ENCODE measurements at places on chromosomes 4 and X. TPM values are rescaled to one million over a fixed set of nuclear protein-coding genes. Genes with fewer than 3 reads are reported as not detected.

The GAGE12F gene
- not detected for total RNA-seq

The KIF4A gene
- 0.75 TPM for total RNA-seq

The ATG4A gene
- 16.9 TPM for total RNA-seq

The AFF1 gene
- total RNA-seq: 103 TPM

The GK gene
- 48.3 TPM for total RNA-seq

The GAB1 gene
- 64.8 TPM for total RNA-seq

The F8A2 gene
- not detected for total RNA-seq

The GPR119 gene
- not detected for total RNA-seq

The XAGE2 gene
- total RNA-seq: 5.2 TPM

The HPSE gene
- 5.6 TPM for total RNA-seq

The CXCL8 gene
- total RNA-seq: 10.7 TPM

The COL4A6 gene
- 1.8 TPM for total RNA-seq

The FGFR3 gene
- 32.1 TPM for total RNA-seq

The GAB3 gene
- 12.9 TPM for total RNA-seq

The CENPVL3 gene
- not detected for total RNA-seq

The LRP2BP gene
- 0.72 TPM for total RNA-seq

The GPM6B gene
- 37.1 TPM for total RNA-seq

The L1CAM gene
- 1.2 TPM for total RNA-seq

The NOX1 gene
- total RNA-seq: not detected

The RNF175 gene
- total RNA-seq: not detected

The ATP11C gene
- total RNA-seq: 19.6 TPM

The CT45A3 gene
- 0.58 TPM for total RNA-seq

The SMAD1 gene
- 23.9 TPM for total RNA-seq

The TRIM60 gene
- not detected for total RNA-seq

The TCEANC gene
- 6.4 TPM for total RNA-seq

The ADD1 gene
- total RNA-seq: 286 TPM

The UGT2B10 gene
- total RNA-seq: not detected

The PTTG2 gene
- total RNA-seq: 0.84 TPM

The UGT2B11 gene
- not detected for total RNA-seq

The HS6ST2 gene
- total RNA-seq: 0.87 TPM

The GPR82 gene
- 3.4 TPM for total RNA-seq

The GAGE12J gene
- total RNA-seq: not detected

The FAM184B gene
- total RNA-seq: 0.17 TPM

The ZNF275 gene
- 9.0 TPM for total RNA-seq

The MORC4 gene
- total RNA-seq: 16.3 TPM

The PHOX2B gene
- not detected for total RNA-seq

The IGSF1 gene
- total RNA-seq: not detected

The RBM47 gene
- 105 TPM for total RNA-seq

The FGFRL1 gene
- 25.2 TPM for total RNA-seq

The GUCY1A1 gene
- total RNA-seq: 76.0 TPM

The BCLAF3 gene
- 15.4 TPM for total RNA-seq

The SPANXN4 gene
- not detected for total RNA-seq

The GRIA3 gene
- not detected for total RNA-seq

The WWC2 gene
- 142 TPM for total RNA-seq

The NUDT9 gene
- total RNA-seq: 43.9 TPM

The IL13RA2 gene
- total RNA-seq: not detected

The GPC4 gene
- total RNA-seq: 55.5 TPM

The SLC49A3 gene
- total RNA-seq: 32.9 TPM

The PRR27 gene
- total RNA-seq: not detected

The APELA gene
- total RNA-seq: not detected

The TMPRSS11B gene
- not detected for total RNA-seq

The SPANXN3 gene
- not detected for total RNA-seq
